ENCODE measurements at places on chromosomes 2 and 18.

- no peak for DNase-seq
Observed at GRCh38 chr2:26284132-26284531, 39.4 kb downstream of the HADHB start.

DNA sequence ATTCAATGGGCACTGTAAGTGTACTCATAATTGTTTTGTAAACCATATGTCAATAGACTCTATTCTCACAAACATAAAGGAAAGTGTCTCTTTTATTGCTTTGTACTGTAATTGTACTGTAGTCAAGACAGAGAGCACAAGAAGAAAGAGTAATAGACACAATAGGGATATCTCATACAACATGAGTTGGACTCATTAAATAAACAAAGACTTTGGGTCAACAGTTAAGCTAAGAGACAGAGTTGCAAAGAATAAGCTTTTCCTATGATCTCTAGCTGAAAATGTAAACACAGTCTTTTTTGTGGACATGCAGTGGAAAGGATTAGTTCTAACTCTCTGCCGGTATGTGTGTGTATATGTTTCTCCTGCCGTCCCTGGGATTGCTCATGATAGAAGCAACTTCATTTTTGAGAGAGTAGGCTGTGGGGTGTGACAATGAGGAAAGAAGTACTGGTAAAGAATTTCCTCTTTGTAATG lies 13.9 kb upstream of the KYNU start:
- peak; percentile 22 for DNase-seq

DNA sequence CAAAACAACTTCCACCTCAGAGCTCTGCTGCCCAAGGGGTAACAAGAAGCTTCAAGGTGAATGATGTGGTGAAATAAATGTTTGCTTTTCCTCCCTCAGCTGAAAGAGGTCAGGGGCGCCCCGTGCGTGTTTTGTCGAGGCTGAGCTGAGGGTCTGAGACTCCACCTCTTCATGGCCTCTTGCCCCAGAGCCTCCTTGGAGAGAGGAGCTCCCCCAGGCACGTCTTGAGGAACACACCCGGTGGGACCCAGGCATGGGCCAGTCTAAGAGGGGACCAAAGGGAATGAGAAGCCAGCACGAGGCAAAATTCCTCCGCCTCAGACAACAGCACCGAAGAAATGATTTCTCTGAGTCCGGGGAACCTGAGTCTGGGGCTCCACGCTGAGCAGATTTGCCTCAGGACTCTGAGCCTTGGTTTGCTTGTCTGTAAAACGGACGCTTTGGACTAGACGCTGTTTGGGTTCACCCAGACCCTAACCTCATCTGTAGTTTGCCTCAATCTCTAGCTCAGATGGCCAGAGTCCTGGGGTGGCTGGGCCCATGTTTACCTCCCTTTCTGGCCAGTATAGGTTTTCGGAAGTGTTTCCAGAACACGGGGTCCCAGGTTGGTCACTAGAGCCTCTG lies 56.4 kb upstream of the ODC1 start:
- no peak for DNase-seq

GRCh38 chr18:58565021-58565420 lies 63.9 kb downstream of the ALPK2 start:
- no peak for DNase-seq

DNA sequence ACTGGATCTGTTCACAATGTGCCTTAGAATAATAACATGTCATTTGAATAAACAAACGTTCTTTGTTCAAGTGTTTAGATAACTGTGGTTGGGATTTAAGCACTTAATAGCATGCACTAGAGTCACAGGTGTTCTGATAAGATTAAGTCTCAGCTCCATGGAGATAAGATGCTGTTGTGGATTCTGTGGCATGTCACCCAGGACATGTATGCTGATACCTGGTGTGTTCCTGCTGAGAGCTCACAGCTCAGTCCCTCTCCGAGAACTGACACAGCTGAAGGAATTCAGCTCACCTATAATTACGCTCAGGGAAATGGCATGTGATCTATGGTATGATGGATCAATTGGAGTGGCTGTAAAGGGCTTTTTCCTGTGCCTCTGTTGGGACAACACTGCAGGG lies 75.4 kb upstream of the ST6GAL2 start:
- peak; percentile 43 for DNase-seq

DNA sequence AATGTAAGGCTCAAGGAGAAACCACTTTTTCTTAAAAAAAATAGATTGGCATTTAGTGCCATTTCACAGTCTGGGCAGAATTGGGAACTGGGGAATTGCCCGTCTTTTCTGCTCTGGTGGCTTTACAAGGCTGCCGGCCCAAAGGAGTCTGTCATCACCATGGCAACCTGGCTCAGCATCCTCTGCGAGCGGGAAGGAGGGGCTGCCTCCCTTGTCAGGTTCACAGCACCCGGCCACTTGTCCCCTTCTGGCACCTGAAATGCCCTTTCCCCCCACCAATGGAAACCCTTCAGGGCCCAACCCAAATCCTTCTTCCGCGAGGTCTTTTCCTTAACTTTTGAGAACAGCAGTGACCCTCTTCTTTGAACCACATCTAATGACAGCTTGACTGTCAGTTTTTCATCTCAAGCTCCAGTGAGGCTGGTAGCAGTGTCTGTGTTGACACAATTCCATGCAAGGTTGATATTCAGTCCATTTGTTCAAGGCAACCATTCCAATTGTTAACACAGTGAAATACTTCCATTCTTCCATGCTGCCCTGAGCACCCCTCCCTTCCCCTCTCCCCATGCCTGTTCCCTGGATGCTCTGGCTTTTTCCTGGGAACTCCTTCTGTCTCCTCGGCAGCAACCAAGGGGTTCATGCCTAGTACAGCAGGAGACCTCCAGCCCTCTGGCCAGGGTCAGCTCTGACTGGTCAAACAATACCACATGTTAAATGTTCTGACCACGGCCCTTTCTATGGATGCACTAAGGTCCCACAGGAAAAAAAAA lies 79.6 kb downstream of the DNER start:
- DNase-seq, result no peak

DNA sequence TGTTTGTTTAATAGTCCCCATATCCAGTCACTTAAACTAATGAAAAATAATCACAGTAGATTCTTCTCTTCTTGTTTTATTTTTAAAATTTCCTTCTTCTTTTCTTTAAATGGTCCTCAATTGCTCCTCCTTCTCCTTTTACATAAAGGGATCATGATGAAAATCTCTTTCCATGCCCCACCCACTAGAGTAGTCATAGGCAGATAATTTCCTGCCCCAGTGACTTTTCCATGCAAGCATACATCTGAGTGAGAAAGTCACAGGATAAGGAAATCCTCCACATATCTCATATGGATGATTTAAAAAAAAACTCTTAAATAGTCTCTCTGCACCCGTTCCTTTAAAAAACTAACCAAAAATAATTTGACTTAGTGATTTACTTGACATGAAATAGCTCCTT lies 552.3 kb upstream of the SETBP1 start:
- no peak for DNase-seq

- peak; percentile 4 for DNase-seq
Observed at GRCh38 chr2:107936433-107937359, 49.6 kb upstream of the SLC5A7 start.

- no peak for DNase-seq
Observed at GRCh38 chr18:66511289-66511688, 92.6 kb downstream of the CDH19 start.

GRCh38 chr18:50284255-50284885 lies 3.0 kb upstream of the MBD1 start:
- no peak for DNase-seq

DNA sequence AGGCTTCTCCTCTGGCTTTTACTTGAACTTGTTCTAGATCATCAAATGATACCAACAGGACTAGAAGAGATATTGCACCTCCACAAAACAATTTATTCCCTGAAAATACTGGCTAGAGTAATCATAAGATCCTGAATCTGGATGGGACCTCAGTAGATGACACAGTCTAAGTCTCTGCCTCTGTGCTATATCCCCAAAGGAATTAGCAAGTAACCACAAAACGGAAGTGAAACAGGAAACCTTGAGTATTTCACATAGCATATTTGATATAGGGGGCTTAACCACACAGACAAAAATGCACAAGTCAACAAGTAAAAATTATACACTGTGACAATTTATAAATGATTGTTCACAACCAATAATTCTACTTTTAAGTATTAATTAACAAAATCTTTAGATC lies 456.9 kb upstream of the TNP1 start:
- DNase-seq, result no peak

DNA sequence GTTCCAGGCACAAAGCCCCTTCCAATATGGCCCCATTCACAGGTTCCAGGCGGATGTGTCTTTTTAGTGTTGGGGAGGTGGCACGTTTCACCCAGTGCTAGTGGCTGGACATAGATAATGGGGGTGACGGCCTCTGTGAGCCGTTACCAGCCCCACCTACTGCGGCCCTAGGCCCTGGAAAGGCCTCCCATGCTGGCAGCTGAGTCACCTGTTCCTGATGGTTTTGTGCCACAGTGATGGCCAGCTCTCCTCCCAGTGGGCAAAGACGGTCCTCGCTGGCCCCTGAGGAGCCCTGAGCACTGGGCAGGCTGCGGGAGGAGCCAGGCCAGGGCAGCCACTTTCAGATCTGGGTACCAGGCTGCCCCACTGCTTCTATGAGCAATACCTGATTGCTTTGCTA lies 40.0 kb upstream of the GPC1 start:
- no peak for DNase-seq

DNA sequence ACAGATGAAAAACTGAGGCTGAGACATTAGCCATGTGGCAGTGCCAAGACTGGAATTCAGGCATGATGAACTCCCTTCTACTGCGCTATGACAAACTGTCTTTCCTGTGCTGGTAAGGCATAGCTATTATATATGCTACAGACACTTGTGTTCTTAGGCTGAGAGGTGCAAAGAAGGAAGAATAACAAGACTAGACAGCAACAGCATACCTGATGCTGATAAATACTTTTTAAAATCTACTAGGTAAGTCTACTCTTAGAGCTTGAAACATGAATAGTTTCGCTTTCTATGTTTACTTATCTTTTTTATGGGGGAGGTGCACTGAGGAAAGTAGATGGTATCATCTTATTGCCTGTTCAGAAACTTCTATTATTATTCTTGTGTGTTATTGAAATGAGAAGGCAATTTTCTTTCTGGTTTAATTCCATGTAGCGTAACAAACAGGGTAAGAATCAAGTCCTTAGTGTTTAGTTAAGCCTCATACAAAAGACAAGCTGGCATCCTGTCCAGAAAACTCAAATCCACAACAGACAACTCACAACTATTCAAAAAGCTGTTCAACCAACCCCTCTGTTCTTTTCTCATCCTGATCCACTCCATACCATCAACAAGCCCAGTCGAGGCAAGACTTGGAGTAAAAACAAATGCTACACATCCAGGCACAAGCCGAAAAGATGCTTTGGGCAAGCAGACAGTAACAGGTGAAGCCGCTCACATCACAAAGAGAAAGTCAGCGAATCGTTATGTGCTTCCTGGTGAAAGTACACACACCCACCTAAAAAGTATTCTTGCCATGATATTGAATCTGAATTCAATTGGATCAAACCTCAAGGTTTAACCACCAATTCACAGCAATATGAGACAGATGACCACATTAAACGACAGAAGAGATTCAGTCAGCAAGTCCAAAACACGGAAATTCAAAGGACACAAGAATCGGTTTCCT lies 1.5 kb downstream of the TTC32 start:
- DNase-seq, result no peak

- no peak for DNase-seq
Observed at GRCh38 chr2:5387406-5387805, 304.8 kb upstream of the SOX11 start.

DNA sequence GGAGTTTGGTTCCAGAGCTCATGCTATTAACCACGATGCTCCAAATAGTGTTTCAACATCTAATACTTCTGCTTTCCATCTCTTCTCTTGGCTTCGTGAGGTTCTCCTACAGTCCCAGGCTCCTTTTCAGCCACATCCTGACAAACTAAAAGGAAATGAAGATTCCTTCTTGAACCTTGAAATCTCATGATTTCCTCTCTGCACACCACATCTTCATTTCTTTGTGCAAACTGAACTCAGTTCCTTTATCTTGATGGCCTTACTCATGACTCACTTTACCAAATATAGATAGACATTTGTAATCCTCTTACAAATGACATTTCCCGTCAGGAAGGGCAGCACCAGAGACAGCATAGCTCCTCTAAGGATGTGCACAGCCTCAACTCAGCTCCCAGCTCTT lies 50.0 kb upstream of the ITGA4 start:
- no peak for DNase-seq

GRCh38 chr2:206160807-206161179 lies 1.1 kb downstream of the EEF1B2 start:
- DNase-seq, result no peak

DNA sequence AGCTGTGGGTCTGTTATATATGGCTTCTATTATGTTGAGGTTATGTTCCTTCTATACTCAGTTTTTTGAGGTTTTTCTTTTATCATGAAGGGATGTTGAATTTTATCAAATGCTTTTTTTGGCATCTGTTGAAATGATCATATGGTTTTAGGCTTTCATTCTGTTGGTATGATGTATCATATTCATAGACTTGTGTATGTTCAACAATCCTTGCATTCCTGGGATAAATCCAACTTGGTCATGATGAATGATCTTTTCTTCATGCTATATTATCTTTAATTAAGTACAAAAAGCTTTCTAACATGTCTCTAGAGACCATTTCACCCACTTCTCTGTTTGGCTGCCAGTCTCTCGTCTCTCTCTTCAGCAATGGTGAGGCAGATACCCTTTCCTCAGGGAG lies 54.2 kb downstream of the MDH1 start:
- DNase-seq, result no peak

DNA sequence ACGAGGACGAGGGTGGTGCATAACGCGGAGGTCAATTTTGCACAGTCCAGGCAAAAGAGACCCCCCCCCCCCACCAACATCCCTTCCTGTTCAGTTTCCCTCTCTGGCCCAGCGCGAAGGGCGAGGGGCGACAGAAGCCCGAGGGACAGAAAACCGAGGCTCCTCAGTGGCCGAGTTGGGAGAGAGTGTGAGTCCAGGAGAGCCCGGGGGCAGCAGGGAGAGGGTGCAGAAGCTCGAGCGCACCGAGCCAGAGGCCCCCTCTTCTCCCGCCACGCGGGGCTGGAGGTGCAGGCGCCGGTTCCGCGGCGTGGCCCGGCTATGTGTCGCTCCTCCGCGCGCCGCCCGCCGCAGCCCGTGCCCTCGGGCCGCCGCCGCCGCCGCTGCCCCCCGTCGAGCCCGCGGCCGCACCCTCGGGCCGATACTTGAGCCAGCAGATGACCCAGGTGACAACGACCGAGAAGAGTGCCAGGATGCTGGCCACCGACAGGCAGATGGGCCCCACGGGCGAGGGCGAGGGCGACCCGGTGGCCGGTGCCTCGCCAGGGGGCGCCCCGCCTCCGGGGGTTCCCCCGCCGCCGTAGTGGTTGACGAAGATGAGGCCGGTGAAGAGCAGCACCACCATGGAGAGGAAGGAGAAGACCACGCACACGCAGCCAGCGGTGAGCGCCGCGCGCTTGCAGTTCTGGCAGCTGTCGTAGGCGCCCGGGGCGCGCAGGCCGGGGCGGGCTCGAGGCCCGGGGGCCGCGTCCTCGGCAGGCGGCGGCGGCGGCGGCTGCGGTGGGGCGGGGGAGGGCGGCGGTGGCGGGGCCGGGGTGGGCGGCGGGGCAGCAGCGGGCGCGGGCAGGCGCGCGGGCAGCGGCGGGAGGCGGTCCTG lies 20.2 kb upstream of the PAX3 start:
- peak; percentile 50 for DNase-seq

- no peak for DNase-seq
Observed at GRCh38 chr2:196404276-196404675, 232.9 kb upstream of the STK17B start.

GRCh38 chr2:6556755-6557154 lies 309.0 kb downstream of the CMPK2 start:
- no peak for DNase-seq

GRCh38 chr2:74560591-74560990 lies 6.1 kb downstream of the DOK1 start:
- DNase-seq, result no peak

- no peak for DNase-seq
Observed at GRCh38 chr2:145026456-145027455, 506.8 kb upstream of the ZEB2 start.
